ENCODE measurements at places on chromosomes 6 and 20.
A peak's percentile ranks its signal among the peaks of the same experiment; 100 is the strongest.

DNA sequence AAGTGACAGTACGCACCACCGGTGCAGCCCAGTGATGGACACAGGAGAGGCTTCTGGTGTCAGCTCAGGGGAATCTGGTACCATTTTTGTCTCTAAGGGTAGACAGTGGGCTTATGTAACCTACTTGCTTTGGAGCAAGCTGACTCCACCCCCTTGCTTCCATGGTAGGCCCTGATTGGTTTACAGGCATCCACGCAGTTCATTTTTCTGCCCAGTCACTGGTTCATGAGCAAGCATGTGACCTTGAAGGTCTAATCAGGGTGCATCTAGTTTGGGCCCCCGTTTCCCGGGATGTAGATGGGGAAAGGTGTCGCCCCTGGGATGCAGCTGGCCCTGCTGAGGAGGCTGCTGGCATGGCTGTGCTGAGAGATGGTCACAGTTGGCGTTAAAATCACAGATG, 244.8 kb upstream of the KCNG1 start:
- DNase-seq, result no peak

GRCh38 chr6:143146186-143146851, 85.6 kb downstream of the AIG1 start:
- DNase-seq, result no peak

DNA sequence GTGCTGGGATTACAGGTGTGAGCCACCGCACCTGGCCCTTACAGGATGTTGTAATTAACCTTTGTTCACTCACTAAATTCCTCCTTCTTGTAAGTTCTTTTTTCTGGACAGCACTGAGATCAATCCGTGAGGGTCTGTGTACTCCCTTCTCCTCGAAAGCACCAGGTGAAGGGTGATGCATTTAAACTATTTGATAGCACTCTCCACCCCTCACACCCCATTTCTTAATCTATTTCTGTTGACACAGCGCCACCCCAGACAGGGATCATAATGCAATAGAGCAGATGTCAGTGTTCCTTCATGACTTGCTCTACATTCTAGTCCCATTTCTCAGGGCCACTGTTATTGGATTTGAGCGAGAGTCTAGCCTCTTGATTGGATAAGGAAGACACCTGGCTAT, 46.3 kb downstream of the PPP1R14C start:
- DNase-seq, result no peak

DNA sequence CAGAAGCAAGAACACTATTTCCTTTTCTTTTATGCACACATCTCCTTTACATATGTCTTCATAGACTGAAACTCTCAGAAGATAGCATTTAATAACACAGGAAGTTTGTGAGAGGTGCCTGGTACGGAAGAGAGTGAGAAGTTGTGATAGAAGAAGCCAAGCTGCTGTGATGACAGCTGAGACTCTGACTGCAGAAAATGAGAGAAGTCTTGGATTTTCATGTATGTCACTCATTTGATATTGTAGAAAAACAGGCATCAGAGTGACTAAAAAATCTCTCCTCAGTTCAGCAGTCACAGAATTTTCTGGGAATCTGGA, 154.9 kb upstream of the BMP2 start:
- DNase-seq, result no peak

DNA sequence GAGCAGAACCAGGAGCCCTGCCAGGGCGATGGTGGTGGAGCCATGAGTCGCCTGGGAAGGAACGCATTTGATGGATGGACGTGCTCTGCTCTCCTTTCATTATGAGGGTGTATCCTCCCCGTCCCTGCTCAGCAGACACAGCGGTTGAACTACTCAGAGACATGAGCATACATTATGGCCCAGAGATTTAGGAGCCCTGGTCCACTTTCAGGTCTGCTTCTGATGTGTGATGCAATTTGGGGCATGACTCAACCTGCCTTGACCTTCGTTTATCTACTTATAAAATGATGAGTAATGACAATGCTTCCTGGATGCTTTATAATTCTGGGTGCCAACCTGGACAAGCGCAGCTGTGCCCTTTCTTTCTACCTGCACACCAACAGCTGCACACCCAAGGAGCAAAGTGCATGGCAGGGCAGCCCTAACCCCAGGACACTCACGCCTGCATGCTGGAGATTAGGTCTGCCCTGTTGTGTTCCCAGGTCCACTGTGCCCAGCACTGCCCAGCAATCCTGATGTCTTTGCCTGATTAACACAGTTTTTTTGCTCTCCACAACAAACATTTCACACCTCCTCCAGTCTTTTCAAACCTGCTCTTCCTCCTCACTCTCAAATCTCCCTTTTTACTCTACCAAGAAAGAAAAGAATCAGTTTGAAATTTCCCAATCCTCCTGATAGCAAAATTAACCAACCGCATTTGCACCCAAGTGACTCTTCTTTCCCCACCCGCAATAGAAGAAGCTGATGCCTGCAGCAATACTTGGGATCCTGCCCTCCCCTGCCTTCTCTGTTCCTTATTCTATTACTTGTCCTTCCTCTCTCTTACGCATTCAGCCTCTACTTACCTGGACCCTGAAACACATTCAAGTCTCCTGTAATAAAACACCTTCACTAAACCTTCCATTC, 81.2 kb downstream of the EZR start:
- DNase-seq, result no peak

- peak; percentile 17 for DNase-seq
These were observed 117.0 kb downstream of the RTN4IP1 start for GRCh38 chr6:106512048-106512967.

GRCh38 chr20:44649126-44649525, 2.4 kb downstream of the ADA start:
- DNase-seq, result no peak
